Stimulated activated CD8-positive, alpha-beta memory T cell treated with anti-CD3 and anti-CD28 coated beads, Interleukin-4, amount 100 ng/mL, for 1 hour (primary cell): ENCODE measurements at places on chromosomes 4 and X.

DNA sequence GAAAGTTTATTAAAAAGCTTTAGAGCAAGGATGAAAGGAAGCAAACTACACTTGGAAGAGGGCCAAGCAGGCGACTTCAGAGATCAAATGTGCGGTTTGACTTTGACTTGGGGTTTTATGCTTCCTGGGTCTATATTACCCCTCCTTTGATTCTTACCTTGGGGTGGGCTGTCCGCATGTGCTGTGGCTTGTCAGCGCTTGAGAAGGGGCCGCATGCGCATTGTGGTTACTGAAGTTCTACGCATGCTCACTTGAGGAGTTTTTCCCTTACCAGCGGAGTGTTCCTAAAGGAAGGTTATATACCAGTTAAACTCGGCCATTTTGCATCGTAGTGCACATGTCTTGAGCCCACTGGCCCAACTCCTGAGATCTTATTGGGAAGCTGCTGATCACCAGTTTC, 9.9 kb downstream of the ZNF157 start:
- DNase-seq = peak; percentile 17

DNA sequence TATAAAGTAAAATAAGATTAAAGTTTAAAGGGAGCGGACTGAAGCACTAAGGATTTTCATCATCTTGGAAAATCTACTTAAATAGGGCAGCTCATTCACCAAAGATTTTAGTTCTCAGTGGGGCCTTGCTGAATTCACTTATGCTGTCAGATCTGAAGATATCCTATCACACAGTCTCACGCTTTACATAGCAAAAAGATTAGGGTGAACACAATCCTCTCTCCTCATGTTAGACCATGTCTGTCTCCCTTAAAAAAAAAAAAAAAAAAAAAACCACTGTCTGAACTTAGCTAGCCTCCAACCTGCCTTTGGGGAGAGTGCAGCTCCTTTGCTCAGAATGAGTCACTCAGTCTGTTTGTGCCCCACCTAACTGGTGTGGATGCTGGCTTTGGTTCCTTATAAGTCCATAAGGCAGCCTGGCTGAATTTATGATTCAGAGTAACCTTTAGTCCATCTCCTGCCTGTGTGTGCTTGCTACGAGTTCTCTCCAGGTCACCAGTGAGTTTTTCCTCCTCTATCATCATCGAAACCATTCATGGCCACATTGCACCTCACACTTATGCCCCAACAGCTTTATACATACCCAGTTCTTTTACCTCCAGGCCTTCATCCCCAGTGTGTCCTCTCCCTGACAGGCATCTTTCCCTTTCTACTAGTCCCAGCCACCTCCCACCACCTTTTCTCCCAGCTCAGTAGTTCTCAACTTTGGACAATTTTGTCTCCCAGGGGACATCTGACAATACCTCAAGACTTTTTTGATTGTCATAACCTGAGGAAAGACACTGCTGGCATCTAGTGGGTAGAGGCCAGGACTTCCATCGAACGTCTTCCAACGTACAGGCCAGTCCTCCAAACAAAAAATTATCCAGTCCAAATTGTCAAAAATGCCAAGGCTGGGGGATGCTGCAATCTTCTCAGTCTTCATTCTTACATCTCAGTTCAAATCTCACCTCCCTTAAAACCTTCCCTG, 220.7 kb upstream of the EMCN start:
- DNase-seq = no peak

DNA sequence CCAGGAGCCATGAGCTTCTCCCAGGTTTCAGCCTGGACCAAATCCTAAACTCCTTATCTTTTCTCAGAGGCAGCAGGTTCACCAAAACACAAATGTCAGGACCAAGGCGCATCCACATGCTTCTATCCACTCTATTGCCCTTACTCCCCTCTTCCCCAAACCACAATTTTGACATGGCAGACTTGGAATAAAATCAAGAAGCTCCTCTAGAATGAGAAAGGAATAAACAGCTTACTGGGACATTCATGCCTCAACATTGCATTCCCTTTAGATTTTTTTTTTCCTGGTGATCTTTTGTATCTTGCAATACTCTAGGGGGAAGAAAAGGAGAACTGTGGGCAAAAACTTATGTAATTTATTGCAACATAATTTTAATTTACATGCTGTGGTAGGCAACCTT, 119.1 kb downstream of the TSPAN5 start:
- no peak for DNase-seq

DNA sequence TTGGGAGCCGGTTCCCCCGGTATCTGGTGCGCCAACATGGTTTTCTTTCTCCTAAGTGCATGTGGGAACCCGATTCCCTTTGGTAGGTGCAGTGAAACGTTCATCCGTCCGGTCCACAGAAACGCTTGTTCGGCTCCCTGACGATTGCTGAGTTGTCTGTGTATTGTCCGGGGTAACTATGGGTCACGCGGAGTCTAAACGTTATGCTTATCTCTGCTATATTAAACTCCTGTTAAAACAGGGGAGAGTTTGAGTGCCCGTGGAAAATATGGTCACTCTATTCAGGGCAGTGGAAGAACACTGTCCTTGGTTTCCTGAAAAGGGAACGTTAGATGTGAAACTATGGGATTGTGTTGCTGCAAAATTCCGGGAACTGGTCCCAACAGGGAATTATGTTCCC, 32.4 kb upstream of the MGST2 start:
- DNase-seq = no peak

GRCh38 chrX:76821276-76821675, 393.8 kb downstream of the MAGEE1 start:
- DNase-seq = no peak

- no peak for DNase-seq
Measured at GRCh38 chr4:22802876-22803275, 110.1 kb downstream of the GBA3 start.

- no peak for DNase-seq
Measured at GRCh38 chrX:14817571-14817970, 55.3 kb downstream of the FANCB start.

DNA sequence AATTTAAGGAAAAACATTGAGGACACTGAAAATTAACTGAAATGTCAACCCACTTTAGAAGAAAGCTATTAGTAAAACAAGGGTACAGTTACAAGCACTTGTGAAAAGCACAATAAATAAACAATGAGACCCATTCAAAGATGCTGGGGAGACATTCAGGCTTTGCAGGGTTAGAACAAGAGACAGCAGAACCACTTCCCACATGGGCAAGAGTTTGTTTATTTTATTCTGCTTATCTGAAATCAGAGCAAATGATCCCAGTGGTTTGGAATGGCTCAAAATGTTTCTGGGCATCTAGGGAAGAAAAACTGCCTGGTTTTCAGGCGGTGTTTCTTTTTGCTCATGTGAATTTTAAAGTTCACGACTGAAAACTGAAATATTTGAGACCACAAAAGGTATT, 42.4 kb downstream of the PPP3CA start:
- DNase-seq = no peak
